Endothelial cell of umbilical vein (primary cell): ENCODE measurements at places on chromosomes 7 and 10. TPM values are rescaled to one million over a fixed set of nuclear protein-coding genes. Genes with fewer than 3 reads are reported as not detected.

- no peak for DNase-seq
Observed at GRCh38 chr7:159145490-159145855, 806 bp upstream of the VIPR2 start.

SPDYE18 gene
- not detected in 2 replicates for polyA plus RNA-seq

RGR gene
- polyA plus RNA-seq: not detected in 2 replicates

C7orf57 gene
- not detected in 2 replicates for polyA plus RNA-seq

DNA sequence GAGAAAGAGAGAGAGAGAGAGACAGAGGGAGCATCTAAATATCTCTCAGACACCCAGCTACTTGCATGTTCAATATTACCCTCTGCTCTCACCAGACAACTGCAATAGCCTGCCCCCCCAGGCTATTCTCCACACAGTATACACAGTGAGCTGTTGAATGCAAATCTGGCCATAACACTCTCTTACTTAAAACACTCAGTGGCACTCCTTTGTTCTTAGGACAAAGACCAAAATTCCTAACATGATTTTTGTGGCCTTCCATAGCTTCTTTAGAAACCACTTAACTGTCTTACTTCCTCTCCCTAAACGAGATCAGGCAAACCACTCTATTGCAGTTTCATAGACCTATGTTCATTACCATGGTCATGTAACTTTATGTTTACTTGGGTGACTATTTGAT, 903.6 kb upstream of the AUTS2 start:
- no peak for DNase-seq

DNA sequence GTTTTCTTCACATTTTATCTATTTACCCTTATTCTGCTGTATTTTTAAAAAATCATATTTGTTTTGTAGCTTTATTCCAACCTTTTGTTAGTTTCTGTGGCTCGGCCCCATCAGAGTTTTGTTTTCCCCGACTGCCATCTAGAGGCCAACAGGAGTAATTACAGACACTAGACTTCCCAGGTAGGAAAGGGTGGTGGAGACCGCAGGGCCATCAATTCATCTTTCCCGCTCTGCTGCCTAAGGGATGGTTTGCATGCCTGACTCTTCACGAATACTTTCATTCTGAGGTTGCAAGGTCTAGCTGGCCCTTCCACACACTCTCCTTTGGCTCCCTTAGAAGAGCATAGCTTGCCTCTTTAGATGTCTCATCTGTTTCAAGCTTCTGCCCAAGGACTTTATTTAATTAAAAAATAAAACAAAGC, 38.3 kb downstream of the LYZL2 start:
- peak; percentile 65 for DNase-seq

ATRNL1 gene
- polyA plus RNA-seq: not detected in 2 replicates

GRCh38 chr10:71471957-71472365, 75.2 kb downstream of the CDH23 start:
- DNase-seq: no peak

DNA sequence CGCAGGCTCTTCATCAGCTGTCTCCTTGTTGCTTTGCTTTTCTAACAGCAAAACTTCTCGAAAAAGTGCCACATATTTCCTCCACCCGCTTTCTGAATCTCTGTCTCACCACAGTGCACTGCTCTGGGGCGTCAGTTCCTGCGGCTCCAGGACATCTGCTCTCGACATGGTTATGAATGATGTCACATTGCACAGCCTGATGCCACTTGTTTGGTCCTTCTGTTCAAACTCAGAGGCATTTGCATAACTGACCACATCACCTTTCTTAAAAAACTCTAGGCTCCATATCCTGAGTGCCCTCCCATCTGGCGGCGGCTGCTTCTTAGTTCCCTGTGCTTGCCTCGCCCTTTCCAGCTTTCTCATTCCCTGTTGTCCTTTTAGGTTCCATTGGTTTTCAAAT, 469.3 kb upstream of the COBL start:
- no peak for DNase-seq

NSMCE4A gene
- polyA plus RNA-seq: 36.1 and 36.8 TPM in 2 replicates

- no peak for DNase-seq
Observed at GRCh38 chr7:135151533-135151932, 3.7 kb downstream of the TMEM140 start.

CPA2 gene
- not detected in 2 replicates for polyA plus RNA-seq

VSTM2A gene
- polyA plus RNA-seq: not detected in 2 replicates

DNA sequence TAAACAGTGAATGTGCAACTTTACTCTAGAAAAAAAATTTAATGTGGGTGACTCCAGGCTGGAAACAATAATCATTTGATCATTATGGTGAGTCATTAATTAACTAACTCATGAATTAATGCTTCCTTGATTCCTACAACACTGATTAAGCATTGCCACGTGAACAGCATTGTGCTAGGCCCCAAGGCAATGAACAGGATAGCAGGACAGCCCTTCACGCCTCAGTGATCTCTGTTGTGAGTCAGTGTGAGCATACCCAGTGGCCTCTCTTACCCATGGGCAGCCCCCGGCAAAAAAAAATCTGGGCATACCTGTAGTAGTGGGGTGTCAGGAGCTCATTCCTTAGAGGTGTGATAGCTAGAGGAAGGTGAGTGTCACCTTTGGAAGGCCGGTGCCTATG, 76.0 kb downstream of the DENND2A start:
- no peak for DNase-seq

- no peak for DNase-seq
Observed at GRCh38 chr10:79344502-79345195, 2.6 kb upstream of the PPIF start.

TMEM178B gene
- not detected in 2 replicates for polyA plus RNA-seq

DNA sequence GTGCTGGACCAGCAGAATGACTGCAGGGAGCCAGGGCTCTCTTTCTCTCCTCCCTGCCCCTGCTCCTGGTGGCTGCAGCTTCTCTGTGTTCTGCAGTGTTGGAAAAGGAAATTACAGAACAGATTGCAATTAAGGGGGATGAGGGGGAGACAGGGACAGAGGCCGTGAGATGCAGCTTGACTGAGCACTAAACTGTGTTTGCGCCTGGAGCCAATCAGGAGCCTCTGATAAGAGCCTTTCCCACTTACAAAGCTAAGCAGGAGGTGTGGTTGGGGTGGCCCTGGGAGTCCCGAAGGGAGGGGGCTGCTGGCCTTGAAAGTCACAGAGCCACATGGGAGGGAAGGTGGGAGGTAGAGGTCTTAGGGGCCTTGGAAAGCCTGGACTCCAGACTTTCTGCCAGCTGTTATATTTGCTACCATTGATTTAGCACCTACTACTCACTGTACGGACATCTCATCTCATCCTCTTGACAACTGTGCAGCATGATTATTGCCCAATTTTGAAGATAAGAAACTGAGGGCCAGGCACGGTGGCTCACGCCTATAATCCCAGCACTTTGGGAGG, 26.7 kb downstream of the TRIM8 start:
- DNase-seq: no peak

- no peak for DNase-seq
Observed at GRCh38 chr7:150471886-150472285, 21.5 kb downstream of the GIMAP8 start.

DNA sequence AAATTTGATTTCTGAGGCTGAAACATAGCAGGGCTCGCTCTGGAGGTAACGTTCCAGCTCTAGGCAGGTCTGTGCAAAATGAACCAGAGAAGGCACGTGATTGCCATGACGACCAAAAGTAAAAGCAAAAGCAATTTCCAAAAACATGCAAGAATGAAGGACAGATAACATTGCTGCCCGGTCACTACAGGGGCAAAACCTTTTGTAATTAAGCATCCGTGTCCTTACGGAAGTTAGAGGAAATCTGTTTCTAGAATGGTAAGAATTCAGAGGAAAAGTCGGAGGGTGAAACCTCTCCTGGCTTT, 2.9 kb downstream of the KLF6 start:
- DNase-seq: no peak

PNLIPRP1 gene
- polyA plus RNA-seq: not detected in 2 replicates

GRCh38 chr10:113493882-113494301, 59.0 kb upstream of the HABP2 start:
- DNase-seq: no peak

NEURL1 gene
- polyA plus RNA-seq: 0.06 TPM in 2 replicates

- no peak for DNase-seq
Observed at GRCh38 chr7:17133977-17134376, 164.5 kb upstream of the AHR start.

ADGRA1 gene
- polyA plus RNA-seq: not detected in 2 replicates

- DNase-seq: no peak
Observed at GRCh38 chr7:1516586-1517251, 12.5 kb upstream of the INTS1 start.
